ENCODE measurements at places on chromosomes 1 and 21.

DNA sequence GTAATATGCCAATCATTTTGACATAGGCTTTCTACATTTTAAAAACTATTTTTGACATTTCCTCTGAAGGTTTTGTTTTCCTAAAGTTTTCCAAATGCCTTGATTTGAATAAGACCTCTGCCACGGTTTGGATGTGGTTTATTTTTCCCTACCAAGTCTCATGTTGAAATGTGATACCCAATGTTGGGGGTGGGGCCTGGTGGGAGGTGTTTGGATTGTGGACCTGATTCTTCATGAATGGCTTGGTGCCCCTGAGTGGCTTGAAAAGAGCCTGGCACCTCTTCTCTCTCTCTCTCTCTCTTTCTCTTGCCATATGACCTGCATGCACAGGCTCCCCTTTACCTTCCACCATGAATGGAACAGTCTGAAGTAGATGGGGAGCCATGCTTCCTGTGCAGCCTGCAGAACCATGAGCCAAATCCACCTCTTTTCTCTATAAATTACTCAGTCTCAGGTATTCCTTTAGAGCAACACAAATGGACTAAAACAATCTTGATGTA lies 14.8 kb downstream of the MMEL1 start:
- no peak for DNase-seq

GRCh38 chr1:108816049-108816893 lies 40.6 kb downstream of the AKNAD1 start:
- DNase-seq, result no peak

DNA sequence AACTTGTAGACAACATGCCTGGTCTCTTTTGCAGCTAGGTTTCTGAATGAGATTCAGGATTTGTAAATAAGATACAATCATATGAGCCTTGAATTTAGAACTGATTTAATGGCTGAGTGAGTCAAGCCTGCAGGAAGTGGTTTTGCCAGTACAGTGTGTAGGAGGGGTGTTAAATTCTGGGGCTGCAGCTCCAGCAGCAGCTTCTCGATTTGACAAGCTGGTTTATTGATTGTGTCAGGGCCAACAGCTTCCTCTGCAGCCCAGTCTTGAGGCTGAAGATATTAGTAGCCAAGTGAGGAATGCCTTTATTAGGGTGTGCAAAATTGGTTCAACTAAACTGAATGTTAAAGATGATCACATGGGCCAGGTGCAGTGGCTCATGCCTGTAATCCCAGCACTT lies 11.5 kb upstream of the PLA2G5 start:
- peak; percentile 79 for DNase-seq

GRCh38 chr1:235942625-235942934 lies 75.9 kb upstream of the LYST start:
- no peak for DNase-seq

DNA sequence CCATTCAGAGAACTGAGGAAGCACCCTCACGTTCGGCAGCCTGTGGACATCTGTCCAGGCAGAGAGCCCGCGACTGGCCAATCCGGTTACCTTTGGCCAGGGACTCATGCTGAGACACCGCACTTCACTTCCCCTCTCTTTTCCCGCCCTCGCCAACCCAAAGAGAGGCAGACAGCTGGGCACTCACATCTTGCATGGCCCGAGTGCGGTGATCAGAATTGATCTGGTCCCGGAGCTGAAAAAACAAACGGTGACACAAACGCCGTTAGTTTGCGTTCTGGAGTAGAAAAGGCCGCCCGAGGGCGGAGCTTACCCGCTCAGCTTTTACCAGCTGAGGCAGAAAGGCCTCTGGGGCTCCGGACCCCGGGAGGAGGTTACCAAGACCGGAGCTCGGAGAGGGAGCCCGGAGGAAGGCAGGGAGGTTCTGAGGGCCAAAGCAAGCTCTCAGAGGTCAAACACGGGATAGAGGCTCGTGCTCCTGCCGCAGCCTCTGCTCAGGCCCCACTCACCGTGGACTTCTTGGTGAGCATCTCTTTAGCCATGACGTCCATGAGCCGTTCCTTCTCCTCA lies 376 bp downstream of the SF3A3 start:
- no peak for DNase-seq

- DNase-seq, result no peak
Observed at GRCh38 chr21:41751611-41752011, 15.2 kb downstream of the RIPK4 start.

Measured in activated CD4-positive, alpha-beta T cell treated with anti-CD3 and anti-CD28 coated beads, Interleukin-2, Interleukin-4, amounts not matched to agents 100 ng/mL and 50 ng/mL, durations not matched to agents 16 hours and 8 hours (primary cell).